ENCODE measurements at places on chromosomes 5 and 9. TPM values are rescaled to one million over a fixed set of nuclear protein-coding genes. Genes with fewer than 3 reads are reported as not detected.

COL15A1 gene
- total RNA-seq: 3.2 TPM

LRRC14B gene
- total RNA-seq: not detected

PCDHGA6 gene
- total RNA-seq: 0.77 TPM

GRCh38 chr5:116370149-116370548 lies 204.5 kb downstream of the SEMA6A start:
- no peak overlapping the region for H3K27ac ChIP-seq
- DNase-seq: no peak
- no peaks in the 10 kb centered on the region for H3K27me3 ChIP-seq
- no peaks in the 10 kb centered on the region for H3K4me1 ChIP-seq

- H3K4me1 ChIP-seq: no peaks in the 10 kb centered on the region
- no peaks in the 10 kb centered on the region for H3K36me3 ChIP-seq
- peak; percentile 24 for DNase-seq
- H3K27ac ChIP-seq: no peak overlapping the region
- no peak overlapping the region for H3K4me3 ChIP-seq
These were observed 18.7 kb upstream of the WNT8A start for GRCh38 chr5:138065102-138065501.

GRCh38 chr9:94002316-94003140 lies 47.4 kb upstream of the BARX1 start:
- no peaks in the 10 kb centered on the region for H3K4me1 ChIP-seq
- DNase-seq: peak; percentile 83
- no peaks in the 10 kb centered on the region for H3K36me3 ChIP-seq
- H3K4me3 ChIP-seq: no peak overlapping the region
- no peaks in the 10 kb centered on the region for H3K27me3 ChIP-seq

Measured in neural progenitor cell (in vitro differentiated cells).